ENCODE measurements at places on chromosomes 5 and 9. TPM values are rescaled to one million over a fixed set of nuclear protein-coding genes. Genes with fewer than 3 reads are reported as not detected.

Gene C9orf152
- not detected for total RNA-seq

Gene SOX30
- not detected for total RNA-seq

Gene GADD45G
- 13.8 TPM for total RNA-seq

Gene WWC1
- 77.0 TPM for total RNA-seq

Gene ADGRV1
- total RNA-seq, result 631 TPM

Gene LCN9
- total RNA-seq, result not detected

Gene PCDHB11
- 24.1 TPM for total RNA-seq

Gene ELOVL7
- 4.1 TPM for total RNA-seq

Gene CCDC192
- total RNA-seq, result not detected

Gene SLC6A7
- total RNA-seq, result 1.9 TPM

Gene CCL21
- not detected for total RNA-seq

Gene TNFSF8
- 0.31 TPM for total RNA-seq

Gene G3BP1
- total RNA-seq, result 75.4 TPM

Gene ABHD17B
- total RNA-seq, result 71.7 TPM

Gene SLC36A2
- not detected for total RNA-seq

Gene CAST
- total RNA-seq, result 27.2 TPM

Gene FIBCD1
- total RNA-seq, result 1.3 TPM
